NCI-H774 (cell line): ENCODE measurements at places on chromosomes 1 and 21.

- DNase-seq = no peak
Observed at GRCh38 chr21:17002594-17003257, 510.1 kb upstream of the CXADR start.

DNA sequence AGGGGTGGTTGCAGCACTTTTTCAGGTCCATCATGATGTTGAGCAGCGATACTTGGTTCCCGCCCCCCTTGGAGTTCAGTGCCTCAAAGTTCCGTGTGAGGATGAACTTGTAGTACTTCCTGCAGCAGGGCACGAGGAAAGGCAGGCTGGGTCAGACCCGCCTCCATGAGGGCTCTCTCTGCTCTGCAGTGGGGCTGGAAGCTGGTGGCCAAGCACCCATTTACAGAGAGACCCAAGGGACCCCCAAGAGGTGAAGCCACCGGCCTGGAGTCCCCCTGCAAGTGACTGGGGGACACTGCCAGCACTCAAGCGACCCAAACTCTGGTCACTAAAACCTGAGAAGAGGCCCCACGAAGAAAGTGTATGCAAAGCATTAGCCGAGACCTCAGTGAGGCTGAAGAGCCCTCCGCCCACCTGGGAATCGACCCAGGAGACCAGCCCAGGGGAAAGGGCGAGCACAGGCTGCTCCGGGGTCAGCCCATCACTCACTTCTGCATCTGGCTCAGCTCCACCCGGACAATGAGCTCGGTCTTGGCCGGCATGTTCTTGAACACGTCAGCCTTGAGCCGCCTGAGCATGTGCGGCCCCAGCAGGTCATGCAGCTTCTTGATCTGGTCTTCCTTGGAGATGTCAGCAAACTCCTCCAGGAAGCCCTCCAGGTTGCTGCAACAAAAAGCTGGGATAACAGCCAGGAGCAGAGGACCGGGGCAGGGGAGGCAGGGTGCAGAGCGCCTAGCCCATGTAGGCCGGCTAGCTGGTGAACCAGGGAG lies 45.2 kb downstream of the CHD5 start:
- no peak for DNase-seq

GRCh38 chr1:155076371-155076770 lies 2.3 kb upstream of the EFNA3 start:
- DNase-seq = no peak

GRCh38 chr1:35708441-35708921 lies 10.2 kb downstream of the C1orf216 start:
- peak; percentile 58 for DNase-seq

- no peak for DNase-seq
Observed at GRCh38 chr1:81702079-81702715, 98.5 kb upstream of the ADGRL2 start.

DNA sequence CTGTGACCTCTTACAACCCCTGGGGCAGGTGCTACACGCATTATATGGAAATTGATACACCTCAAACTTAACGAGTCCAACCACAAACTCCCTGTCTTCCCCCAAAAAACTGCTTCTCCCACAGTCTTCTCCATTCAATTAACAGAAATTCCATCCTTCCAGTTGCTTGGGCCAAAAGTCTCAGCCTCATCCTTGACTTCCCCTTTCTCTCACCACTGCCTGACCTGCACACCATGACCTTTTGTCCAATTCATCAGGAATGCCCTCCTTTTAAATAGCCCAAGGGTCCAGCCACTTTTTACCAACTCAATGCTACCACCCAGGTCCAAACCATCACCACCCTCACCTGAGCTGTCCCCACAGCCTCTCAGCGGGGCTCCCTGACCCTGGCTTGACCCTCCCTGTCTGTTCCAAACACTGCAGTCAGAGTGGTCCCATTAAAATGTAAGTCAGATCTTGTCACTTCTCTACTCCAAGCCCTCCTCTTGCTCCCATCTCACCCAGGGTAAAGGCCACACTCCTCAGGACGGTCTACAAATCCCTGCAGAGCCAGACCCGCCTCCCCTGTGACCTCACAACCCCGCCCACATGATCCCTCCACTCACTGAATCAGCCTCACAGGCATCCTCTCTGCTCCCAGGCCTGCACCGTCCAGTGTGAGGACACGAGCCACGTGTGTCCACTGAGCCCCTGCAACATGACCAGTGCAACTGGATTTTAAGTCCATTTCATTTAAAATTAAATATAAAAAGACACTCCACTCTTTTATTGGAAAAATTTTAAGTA lies 18.5 kb downstream of the KCNN3 start:
- DNase-seq = no peak

DNA sequence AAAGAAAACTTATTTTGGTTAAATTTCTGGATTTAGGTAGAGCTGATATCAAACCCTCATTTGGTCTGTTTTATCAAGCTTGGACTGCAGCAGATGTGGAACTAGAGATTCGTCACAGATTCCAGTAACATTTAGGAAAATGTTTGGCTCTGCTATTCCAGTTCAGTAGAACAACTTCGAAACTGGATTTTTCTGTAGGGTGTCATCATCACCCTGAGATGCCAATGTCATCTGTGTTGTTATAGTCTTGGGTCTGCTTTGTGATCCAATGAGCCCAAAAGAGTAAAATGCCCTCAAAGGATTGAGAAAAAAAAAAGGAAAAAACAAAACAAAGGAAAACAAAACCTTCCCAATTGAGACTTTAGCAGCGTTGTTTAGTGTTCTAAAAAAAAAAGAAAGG lies 55.4 kb downstream of the LAMC2 start:
- no peak for DNase-seq

DNA sequence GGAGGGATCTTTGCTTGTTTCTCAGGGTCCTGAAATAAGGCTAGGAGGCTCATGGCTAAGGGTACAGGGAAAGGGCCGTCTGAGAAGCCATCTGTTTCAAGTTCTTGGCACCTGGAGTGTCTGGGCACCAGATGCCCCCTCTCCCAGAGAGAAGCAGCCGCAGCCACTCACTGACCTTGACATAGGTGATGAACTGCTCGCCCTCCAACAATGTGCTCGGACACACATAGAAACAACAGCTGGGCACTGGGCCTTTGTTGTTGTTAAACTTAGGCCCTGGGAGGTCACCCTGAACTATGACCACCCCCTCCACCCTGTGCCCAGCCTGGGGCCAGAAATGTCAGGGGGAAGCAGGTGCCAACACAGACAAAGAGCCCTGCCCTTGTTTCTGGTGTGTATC lies 9.2 kb upstream of the TNNI1 start:
- DNase-seq = no peak

- DNase-seq = no peak
Observed at GRCh38 chr1:221527886-221528624, 213.8 kb downstream of the DUSP10 start.

DNA sequence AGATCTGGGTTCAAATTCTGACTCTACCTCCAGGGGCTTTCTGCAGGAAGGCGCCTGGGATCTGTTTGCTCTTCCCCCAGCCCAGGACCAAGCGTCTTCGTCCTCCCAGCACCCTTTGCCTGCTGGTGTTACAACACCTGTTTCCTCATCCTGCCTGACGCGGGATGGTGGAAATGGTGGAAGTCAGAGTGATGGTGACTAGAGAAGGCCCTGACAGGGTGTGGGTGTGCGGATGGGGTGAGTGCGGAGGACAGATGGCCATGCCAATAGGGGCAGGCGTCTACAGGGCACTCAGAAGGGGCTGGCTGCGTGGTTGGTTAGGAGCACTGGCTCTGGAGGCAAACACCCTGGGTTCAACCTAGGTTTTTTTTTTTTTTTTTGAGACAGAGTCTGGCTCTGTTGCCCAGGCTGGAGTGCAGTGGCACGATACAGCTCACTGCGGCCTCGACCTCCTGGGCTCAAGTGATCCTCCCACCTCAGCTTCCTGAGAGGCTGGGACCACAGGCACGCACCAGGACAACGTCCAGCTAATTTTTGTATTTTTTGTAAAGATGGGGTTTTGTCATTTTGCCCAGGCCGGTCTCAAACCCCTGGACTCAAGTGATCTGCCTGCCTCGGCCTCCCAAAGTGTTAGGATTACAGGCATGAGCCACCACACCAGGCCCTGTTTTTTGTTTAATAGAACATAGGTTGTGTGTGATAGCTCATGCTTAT lies 1.5 kb downstream of the THEMIS2 start:
- DNase-seq = no peak

DNA sequence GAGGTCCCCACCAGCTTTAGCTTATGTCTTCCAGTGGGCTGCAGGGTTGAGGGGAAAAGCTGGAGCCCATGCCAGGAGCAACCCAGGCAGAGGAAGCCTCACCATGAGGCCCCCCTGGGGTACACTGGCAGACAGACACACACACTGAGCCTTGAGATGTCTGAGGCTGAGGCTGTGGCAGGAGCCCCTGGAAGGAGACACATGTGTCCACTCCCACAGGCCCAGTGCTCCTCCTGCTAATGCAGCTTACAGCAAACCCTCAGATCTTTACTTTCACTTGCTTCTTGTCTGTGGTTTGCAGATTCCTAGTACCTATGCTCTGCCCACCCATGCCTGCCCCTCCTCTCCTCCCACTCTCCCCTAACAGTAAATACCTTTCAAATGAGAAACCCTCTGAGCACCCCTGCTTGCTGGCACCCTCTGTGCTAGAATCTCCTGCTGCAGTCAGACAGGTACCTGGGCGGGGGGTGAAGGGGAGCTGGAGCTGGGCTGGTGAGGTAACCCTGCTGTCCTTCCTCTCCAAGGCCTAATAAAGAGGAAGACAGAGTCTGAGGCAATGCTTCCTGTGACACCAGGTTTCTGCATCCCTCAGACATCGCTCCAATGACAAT lies 63.4 kb upstream of the NEK2 start:
- DNase-seq = no peak

- peak; percentile 36 for DNase-seq
Observed at GRCh38 chr1:170168265-170168664, 22.5 kb downstream of the NTMT2 start.

DNA sequence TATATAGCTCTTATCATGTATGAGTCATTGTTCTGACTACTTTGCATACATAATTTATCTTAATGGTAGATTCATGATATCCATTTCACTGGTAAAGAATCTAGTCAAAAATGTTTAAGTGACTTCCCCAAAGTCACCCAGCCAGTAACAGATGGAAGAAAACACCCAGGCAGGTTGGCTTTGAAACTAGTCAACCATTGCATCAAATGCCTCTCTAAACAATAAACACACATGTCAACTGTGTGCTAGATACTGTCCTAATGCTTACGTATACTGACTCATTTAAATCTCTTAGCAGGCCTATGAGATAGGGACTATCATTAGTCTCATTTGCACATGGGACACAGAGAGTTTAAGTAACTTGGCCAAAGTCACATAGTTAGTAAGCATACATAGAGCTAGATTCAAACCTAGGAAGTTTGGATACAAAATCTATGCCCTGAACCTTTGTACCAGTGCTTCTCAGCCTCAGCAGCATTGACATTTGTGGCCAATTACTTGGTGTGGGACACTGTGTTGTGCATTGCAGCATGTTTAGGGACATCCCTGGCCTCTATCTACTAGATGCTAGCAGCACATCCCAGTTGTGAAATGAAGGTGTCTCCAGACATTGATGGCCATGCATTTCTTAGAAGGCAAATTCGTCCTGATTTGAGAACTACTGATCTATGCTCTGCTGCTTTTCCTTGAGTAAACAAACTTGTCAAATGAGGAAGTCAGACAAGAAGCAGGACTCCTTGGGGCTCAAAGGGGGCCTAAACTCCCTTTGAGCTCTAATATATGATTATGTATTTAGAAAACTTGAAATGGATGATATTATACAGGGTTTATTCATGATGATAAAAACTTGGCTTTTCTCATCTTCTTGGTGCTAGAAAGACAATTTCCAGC lies 316.3 kb downstream of the KCNH1 start:
- no peak for DNase-seq

DNA sequence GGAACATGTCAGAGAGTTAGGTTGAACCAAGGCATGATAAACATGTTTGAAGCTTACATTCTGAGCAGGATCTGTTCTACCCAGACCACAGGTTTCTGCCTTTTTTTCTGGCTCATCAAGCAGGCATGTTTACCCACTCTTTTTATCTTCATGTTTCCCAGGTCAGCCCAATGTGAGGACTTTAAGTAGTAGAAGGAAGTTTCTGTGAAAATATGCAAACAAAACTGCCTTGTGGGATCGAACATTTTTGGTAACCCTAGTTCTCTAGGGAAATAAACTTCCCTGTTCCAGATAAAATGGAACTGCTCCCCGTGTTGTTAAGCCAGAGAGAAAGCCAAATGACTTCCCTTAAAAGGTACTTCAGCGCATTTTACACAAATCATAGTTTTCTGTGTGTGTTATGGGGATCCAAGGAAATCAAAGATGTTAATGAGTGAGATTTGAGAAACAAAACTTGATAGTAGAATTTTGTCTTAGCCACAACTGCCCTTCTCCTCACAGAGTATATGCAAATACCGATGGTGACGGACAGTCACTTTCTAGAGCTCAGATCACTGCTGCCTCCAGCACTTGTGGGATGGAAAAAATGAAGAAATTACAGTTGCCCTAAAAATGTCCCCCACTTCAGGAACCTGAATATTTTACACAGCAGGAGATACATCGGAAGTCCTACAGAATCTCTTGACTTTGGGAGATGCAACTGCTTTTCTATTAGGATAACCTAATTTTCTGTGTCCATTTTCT lies 765 bp upstream of the HIPK1 start:
- DNase-seq = no peak

DNA sequence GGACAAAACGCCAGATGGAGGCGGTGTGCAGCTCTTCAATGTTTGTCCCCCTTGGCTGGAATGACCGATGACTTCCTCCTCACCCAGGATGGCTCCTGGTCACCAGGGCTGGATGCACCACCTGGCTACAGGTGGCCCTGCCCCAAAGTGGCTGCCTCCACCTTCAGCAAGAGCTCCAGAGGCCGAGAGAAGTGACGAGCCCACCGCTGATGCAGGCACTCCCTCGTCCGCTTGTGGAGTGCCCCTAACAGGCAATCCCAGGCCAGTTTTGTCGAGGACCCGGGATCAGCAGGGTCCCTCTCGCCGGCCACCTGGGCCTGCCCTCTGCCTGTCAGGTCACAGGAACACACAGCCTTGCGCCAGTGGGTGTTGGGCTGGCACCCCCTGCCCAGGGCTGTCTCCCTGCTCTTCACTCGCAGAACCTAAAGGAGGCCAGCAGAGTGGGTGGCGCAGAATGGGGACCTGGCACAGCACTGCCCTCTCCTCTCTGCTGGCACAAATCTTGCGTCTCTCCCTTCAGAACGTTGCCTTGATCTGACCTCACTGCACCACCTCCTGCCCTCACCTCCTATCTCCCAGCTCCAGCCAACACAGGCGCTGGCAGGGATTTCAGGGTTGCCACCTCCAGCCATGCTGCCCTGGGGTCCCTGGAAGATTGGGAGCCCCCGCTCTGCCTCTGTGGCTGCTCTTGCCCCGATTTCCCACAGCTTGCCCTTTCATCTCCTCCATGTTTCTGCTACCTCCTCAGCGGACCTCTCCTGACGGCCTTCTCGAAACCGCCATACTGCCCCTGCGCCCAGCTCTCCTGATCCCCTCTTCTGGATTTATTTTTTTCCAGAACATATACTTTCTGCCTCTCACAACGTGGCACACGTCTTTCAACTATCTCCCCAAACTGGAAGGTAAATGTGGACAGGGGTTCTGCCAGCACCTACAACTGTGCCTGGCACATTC lies 38.6 kb downstream of the SLC45A1 start:
- no peak for DNase-seq

GRCh38 chr1:226100436-226101391 lies 38.2 kb downstream of the H3-3A start:
- DNase-seq = peak; percentile 12
